ENCODE measurements at places on chromosomes 13 and 19. TPM values are rescaled to one million over a fixed set of nuclear protein-coding genes. Genes with fewer than 3 reads are reported as not detected.

GRCh38 chr13:75079226-75079625 lies 402.7 kb downstream of the TBC1D4 start:
- H3K27ac ChIP-seq: no peak overlapping the region
- H3K4me1 ChIP-seq: no peaks in the 10 kb centered on the region
- H3K27me3 ChIP-seq: no peaks in the 10 kb centered on the region
- no peak for DNase-seq
- H3K4me3 ChIP-seq: no peak overlapping the region

SPATA13 gene
- polyA plus RNA-seq: 15.8 TPM

RSPH6A gene
- polyA plus RNA-seq: 0.09 TPM

DNA sequence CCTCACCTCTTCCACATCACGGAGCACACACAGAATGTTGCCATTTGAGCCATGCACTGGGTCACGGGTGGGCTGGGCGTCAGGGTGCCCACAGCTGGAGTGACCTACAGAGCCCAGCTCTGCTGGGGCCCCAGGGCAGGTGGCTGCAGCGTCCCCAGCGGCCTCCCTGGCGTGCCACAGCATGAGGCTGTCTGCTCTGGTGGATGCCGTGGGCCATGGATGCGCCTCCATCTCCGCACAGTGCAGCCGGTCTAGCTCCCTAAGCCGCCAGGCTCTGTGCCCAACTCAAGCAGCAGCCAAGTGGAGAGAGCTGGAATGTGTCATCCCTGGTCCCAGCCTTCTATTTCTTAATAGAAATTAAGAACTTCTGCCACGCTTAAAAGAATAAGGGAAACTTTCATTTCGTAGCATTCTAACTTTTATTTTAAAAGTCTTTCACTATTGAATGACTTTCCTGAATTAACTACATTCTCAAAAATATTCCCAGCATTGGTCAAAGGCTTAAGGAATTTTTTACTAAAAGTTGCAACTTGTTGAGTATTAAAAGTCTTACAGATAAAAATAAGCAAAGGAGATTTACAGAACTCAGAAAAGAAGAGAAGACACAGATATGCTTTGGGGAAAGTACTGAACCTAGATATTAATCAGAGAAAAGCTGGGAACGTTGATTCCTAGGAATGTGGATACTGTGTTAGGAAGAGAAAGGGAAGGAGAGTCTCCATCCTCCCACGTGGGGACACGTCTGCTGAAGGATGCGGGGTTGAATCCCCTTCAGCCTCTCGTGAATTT lies 59.3 kb downstream of the ATP11A start:
- H3K4me1 ChIP-seq: peaks cover 11% of the 10 kb centered on the region
- DNase-seq: no peak
- H3K4me3 ChIP-seq: no peak overlapping the region
- H3K27ac ChIP-seq: no peak overlapping the region
- H3K27me3 ChIP-seq: no peaks in the 10 kb centered on the region
- no peaks in the 10 kb centered on the region for H3K36me3 ChIP-seq

LMO7 gene
- polyA plus RNA-seq: 201 TPM

GRCh38 chr13:76440568-76440967 lies 445.6 kb downstream of the KCTD12 start:
- no peak overlapping the region for H3K4me3 ChIP-seq
- DNase-seq: no peak
- no peaks in the 10 kb centered on the region for H3K36me3 ChIP-seq
- H3K27me3 ChIP-seq: no peaks in the 10 kb centered on the region
- no peak overlapping the region for H3K27ac ChIP-seq

DNA sequence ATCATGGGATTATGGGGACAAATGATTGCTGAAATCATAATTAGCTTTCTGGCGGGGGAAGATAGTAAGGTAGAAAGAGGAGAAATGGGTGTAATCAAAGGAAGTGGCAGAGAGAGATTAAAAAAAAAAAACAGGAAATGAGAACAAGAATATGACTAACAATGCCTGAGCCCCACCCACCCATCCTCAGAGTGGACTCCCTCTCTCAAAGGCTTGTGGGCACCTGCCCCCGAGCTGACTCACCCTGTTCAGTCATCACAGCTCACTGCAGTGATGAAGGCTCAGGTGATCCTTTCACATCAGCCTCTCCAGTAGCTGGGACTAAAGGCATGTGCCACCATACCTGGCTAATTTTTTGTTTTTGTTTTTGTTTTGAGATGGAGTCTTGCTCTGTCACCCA lies 26.4 kb upstream of the TPT1 start:
- no peak for DNase-seq
- no peak overlapping the region for H3K4me3 ChIP-seq
- no peak overlapping the region for H3K27ac ChIP-seq
- peaks cover 4% of the 10 kb centered on the region for H3K36me3 ChIP-seq
- no peaks in the 10 kb centered on the region for H3K4me1 ChIP-seq

C19orf67 gene
- 0.19 TPM for polyA plus RNA-seq

ITGBL1 gene
- 0.25 TPM for polyA plus RNA-seq

- H3K27me3 ChIP-seq: no peaks in the 10 kb centered on the region
- H3K36me3 ChIP-seq: no peaks in the 10 kb centered on the region
- H3K4me3 ChIP-seq: no peak overlapping the region
- no peaks in the 10 kb centered on the region for H3K4me1 ChIP-seq
These were observed 249.2 kb downstream of the DIAPH3 start for GRCh38 chr13:59914556-59914955.

- H3K27ac ChIP-seq: no peak overlapping the region
- DNase-seq: no peak
- H3K36me3 ChIP-seq: no peaks in the 10 kb centered on the region
- no peaks in the 10 kb centered on the region for H3K27me3 ChIP-seq
- no peak overlapping the region for H3K4me3 ChIP-seq
- no peaks in the 10 kb centered on the region for H3K4me1 ChIP-seq
These were observed 155.0 kb downstream of the CYSLTR2 start for GRCh38 chr13:48808683-48809082.

GRCh38 chr13:97875218-97875617 lies 78.3 kb upstream of the IPO5 start:
- no peak overlapping the region for H3K4me3 ChIP-seq
- no peak for DNase-seq
- no peaks in the 10 kb centered on the region for H3K27me3 ChIP-seq

GRCh38 chr13:29706923-29707322 lies 111.4 kb upstream of the SLC7A1 start:
- no peaks in the 10 kb centered on the region for H3K27me3 ChIP-seq
- no peak overlapping the region for H3K27ac ChIP-seq
- no peak overlapping the region for H3K4me3 ChIP-seq
- H3K4me1 ChIP-seq: no peaks in the 10 kb centered on the region
- DNase-seq: no peak

SLC10A2 gene
- polyA plus RNA-seq: 8.3 TPM

GRCh38 chr19:2690856-2691255 lies 11.6 kb downstream of the GNG7 start:
- no peaks in the 10 kb centered on the region for H3K27me3 ChIP-seq
- no peaks in the 10 kb centered on the region for H3K36me3 ChIP-seq
- H3K4me3 ChIP-seq: no peak overlapping the region
- H3K27ac ChIP-seq: no peak overlapping the region

DNA sequence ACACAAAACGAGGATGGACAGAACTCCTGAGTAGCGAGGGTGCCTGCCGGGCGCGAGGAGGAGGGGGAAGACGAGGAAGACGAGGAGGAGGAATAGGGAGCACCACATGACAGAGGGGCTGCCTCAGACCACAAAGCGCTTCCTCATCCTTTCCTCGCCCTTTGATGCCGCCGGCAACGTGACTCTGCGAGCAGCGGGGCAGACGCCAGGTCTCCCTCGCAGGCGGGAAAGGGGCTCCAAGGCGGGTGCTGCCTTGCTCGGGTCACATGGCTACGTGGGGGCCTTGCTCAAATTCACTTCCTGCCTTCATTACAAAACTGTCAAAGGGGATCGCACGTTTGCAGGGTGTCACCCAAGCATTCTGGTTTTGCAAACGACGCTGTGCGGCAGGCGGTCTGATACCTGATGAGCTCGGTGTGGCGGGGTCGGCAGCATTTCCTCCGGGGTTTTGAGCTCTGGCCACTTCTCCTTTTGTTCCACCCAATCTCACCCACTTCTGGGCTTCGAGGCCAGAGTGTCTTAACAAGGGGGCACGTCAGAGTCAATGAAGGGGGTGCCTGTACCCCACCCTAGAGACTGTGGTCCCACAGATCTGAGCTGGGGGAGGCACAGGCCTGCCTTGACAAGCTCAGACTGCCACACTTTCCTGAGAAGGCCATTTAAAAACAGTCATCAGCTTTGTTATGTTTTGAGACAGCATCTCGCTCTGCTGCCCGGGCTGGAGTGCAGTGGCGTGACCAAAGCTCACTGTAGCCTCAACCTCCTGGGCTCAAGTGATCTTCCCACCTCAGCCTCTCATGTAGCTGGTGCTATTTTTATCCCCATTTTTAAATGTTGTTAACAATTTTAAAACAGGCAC lies 14.9 kb downstream of the MAP2K2 start:
- H3K27ac ChIP-seq: no peak overlapping the region
- no peaks in the 10 kb centered on the region for H3K27me3 ChIP-seq
- peaks cover 95% of the 10 kb centered on the region for H3K36me3 ChIP-seq
- no peak for DNase-seq

ZNF90 gene
- polyA plus RNA-seq: 37.3 TPM

- no peak for DNase-seq
- no peaks in the 10 kb centered on the region for H3K4me1 ChIP-seq
- H3K27ac ChIP-seq: no peak overlapping the region
- no peaks in the 10 kb centered on the region for H3K27me3 ChIP-seq
These were observed 108.6 kb downstream of the LACC1 start for GRCh38 chr13:43988302-43988701.

DNA sequence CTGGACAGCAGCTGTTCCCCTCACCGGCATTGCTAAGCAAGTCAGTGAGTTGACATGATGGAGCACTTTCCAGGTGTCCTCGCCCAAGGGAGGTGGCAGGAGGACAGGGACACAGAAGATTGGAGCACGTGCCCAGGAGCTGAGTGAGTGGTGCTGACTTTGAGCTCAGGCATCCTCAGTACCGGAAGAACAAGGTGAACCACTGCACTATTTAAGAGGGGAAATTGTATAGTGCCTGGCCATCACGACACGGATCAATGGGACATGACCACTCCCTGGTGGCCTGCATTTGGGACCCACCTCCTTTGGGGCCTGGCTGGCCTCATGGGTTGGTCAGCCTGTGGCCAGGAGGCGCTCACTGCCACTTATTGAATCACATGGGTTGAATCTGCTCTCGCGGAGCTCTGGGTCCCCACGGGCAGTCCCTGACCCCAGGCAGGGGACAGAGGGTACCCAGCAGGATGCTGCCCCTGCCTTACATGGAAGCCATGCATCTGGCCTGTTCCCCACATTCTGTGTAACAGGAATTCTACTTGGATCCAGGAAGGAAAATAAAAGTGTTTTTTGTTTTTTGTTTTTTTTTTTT lies 206.9 kb upstream of the ZNF536 start:
- no peak overlapping the region for H3K4me3 ChIP-seq
- no peaks in the 10 kb centered on the region for H3K27me3 ChIP-seq
- no peak for DNase-seq
- H3K4me1 ChIP-seq: no peaks in the 10 kb centered on the region
- no peaks in the 10 kb centered on the region for H3K36me3 ChIP-seq

MRPL57 gene
- polyA plus RNA-seq: 21.8 TPM

DNA sequence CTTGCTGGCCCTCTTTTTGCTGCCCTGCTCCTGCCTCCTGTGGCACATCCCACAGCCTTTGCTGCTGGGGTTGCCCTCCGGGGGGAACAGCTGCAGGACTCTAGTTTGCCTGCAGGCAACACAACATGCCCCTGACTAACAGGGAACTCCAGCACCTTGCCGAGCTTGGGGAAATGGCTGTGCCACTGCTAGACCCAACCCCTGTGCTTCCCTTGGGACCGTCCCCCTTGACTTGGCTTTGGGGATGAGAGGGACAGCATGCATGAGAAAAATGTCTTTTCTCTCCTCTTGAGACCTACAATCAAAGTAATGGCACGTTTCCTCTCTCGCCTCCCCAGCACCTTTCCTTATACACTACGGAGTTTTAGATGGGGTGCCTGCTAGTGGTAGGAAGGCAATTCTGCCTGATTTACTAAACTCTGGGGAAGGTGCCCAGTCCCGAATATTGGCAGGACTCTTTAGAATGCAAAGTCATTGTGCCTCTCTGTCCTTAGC lies 12.4 kb upstream of the VWA8 start:
- H3K27ac ChIP-seq: no peak overlapping the region
- H3K4me1 ChIP-seq: no peaks in the 10 kb centered on the region
- no peak overlapping the region for H3K4me3 ChIP-seq
- H3K36me3 ChIP-seq: no peaks in the 10 kb centered on the region
- DNase-seq: no peak
- H3K27me3 ChIP-seq: no peaks in the 10 kb centered on the region

ZNF221 gene
- 9.4 TPM for polyA plus RNA-seq
